ENCODE measurements at places on chromosomes 3 and 15.

DNA sequence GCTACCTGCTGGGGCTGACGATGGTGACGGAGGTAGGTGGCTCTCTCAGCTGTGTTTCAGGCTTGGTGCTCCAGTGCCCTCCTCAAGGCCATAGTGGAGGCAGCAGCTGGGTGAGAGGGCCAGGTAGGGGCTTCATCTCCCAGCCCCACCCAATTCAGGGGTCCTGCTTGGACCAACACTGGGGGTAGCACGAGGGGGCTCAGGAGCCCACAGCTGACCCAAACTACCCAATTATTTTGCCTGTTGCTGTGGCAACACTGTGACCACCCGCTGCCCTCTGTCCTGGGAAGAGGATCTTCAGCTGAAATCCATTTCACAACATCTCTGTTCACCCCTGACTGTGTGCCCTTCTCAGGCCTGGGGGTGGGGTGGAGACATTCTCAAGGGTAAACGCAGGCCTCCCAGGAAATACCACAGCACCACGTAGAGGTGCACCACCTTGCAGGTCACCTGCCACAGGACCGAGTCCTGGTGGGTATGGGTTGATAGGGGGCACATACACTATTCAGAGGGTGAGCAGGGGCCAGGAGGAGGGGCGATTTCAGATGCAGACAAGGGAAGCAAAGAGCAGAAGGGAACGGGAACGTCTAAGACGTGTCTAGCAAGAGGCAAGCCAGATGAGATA, 62.7 kb downstream of the GRIP2 start:
- no peak for DNase-seq

DNA sequence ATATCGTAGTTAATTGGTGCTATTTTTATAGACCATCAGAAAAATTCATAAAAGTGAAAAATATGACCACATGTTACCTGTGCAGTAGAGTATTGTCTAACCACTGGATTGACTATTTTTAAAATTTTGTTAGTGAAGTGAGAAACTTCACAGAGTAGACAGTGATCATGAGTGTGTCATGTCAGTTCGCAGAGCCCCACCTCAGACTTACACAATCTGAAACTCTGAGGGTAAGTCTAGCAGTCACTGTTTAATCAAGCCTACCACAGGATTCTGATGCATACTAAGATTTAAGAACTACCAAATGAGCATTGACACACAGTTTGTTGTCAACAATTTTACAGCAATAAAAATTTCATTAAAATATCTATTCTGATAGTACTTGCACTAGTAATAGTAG, 552.9 kb upstream of the SUCLG2 start:
- no peak for DNase-seq

- DNase-seq, result no peak
Measured at GRCh38 chr15:66233487-66234415, 19.8 kb downstream of the MEGF11 start.

DNA sequence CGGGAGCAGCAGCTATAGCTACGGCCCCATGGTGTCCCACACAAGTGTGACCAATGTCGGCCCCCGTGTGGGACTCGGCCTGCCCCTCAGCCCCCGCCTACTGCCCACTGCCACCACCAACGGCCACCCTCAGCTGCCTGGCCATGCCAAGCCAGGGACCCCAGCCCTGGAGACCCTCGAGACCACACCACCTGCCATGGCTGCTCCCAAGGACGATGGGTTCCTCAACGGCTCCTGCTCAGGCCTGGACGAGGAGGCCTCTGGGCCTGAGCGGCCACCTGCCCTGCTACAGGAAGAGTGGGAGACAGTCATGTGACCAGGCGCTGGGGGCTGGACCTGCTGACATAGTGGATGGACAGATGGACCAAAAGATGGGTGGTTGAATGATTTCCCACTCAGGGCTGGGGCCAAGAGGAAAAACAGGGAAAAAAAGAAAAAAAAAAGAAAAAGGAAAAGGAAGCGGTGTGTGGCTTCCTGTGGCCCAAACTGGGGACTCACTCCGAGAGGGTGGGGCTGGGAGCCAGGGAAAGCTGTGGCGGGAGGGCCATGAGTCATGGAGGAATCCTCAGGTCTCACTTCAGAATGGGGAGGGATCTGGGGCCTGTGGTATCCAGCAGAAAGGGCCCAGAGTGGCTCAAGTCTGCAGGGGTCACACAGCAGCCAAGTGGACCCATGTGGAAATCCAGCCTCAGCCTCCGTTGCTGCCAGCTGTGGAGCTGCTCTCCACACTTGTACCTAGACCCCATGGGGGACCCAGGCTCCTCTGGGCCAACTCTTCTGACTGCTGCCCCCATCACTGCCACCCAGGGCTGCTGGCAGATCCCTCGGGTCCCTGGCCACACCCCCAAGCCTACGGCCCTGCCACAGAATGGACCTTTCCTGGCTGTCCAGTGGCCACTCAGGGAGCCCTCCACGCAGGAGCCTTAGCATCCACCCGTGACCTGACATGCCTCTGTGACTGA, 26.1 kb downstream of the PTH1R start:
- no peak for DNase-seq

DNA sequence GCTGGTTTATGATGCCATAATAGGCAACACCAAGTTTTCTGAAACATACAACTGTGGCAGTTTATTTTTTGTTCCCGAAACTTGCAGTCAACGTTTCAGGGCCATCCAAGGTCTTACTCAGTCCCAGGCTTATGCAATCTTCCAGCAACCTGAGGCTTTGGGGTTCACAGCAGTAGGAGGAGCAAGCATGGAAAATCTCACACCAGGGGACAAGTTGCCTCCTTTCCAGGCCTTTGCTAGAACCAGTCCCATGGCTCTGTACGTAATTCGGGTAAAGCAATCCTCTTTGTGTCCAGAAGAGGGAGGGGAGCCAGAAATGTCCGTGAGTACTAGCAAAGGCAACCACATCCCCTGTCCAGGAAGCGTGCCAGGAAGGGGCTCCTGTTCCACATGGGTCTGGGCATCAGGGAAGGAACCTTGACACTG, 4.7 kb upstream of the FAM240A start:
- DNase-seq, result no peak

DNA sequence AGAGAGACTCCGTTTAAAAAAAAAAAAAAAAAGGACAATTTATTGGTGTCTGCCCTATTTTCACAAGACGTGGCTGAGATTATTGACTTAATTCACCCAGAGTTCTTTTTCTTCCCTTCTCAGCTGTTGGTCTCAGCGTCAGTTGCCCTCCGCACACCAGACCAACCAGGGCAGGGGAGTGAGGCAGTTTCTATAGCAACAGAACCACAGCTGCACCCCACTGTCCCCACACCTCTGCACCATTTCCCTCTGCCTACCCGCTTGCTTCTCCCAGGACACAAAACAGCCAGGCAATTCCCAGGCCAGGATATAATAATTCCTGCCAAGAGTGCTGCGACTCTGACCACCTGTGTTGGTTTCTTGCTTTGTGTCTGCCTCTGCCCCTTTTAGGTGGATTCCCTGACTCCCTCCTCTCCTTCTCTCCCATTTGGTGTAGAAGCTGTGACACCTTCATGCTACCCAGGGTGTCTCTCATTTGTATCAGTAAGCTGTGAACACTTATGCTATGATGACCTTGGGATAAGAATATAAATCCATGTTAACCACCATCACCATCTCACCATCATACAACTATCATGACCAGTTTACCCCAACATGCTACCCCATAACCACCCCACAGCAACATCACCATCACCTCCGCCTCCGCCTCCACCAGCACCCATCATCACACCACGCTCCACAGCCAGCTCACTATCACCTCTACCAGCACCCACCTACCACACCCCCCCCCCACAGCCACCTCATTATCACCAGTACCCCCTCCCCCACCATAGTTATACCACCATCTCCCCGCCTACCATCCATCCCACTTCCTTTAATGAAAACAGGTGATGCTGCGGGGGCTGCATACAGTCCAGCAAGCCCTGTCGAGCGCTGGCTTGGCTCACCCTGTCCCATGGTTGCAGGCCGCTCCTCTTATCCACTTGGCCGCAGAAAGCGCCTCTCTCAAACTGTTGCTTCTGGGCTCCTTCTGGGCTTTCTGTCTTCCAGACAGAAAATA, 589 bp downstream of the EPB42 start:
- DNase-seq, result no peak

All from NCI-H2081 treated with DMSO at 0.1 percent for 48 hours (cell line).